ENCODE measurements at places on chromosomes 1 and 21. TPM values are rescaled to one million over a fixed set of nuclear protein-coding genes. Genes with fewer than 3 reads are reported as not detected.

The GIPC2 gene
- total RNA-seq = 2.2 TPM

The FAM20B gene
- 37.2 TPM for total RNA-seq

The GFI1 gene
- total RNA-seq = 2.0 TPM

The PPT1 gene
- total RNA-seq = 164 TPM

The MYCL gene
- total RNA-seq = 4.3 TPM

The TNNI3K gene
- total RNA-seq = 0.61 TPM

The OXCT2 gene
- total RNA-seq = 0.55 TPM

The SPRR2A gene
- not detected for total RNA-seq

The F5 gene
- total RNA-seq = 0.90 TPM

The RAB7B gene
- 13.4 TPM for total RNA-seq

The OR6N1 gene
- total RNA-seq = 0.26 TPM

The S100B gene
- total RNA-seq = 2.0 TPM

The SETDB1 gene
- 49.7 TPM for total RNA-seq

The LRRC53 gene
- total RNA-seq = not detected

The CR1L gene
- 0.70 TPM for total RNA-seq

The KRTAP7-1 gene
- total RNA-seq = not detected

The B4GALT2 gene
- 50.1 TPM for total RNA-seq

The ZBTB8B gene
- total RNA-seq = 0.03 TPM

The HCRTR1 gene
- not detected for total RNA-seq

The C1orf210 gene
- 22.5 TPM for total RNA-seq

The NR1I3 gene
- total RNA-seq = not detected

The PAQR7 gene
- total RNA-seq = 15.9 TPM

The CATSPER4 gene
- total RNA-seq = not detected

The KRTAP10-8 gene
- total RNA-seq = not detected
